Fibroblast of skin of right biceps (primary cell): ENCODE measurements at places on chromosomes 2 and 18.

GRCh38 chr2:164910101-164910899 lies 45.0 kb downstream of the SLC38A11 start:
- peak; percentile 31 for DNase-seq

- DNase-seq, result no peak
Measured at GRCh38 chr2:198905881-198906612, 551.7 kb downstream of the SATB2 start.

DNA sequence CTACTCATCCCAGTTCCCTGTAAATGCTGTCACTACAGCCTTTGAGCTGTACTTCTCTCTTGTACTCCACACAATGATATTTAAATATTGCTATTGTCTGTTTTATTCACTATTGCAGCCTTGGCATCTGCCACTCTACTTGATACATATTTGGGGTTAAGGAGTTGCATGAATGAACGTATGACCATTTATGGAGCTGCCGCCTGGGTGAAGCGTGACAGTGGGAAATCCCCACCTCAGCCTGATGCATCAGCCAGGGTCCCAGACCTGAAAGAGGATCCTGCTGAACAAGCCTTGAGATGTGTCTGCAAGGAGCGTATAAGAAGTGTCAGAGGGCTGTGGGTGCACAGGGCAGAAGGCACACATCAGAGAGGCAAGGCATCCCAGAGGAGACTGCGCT lies 39.1 kb downstream of the MRPL35 start:
- DNase-seq, result no peak

GRCh38 chr18:70037431-70038061 lies 89.9 kb upstream of the CD226 start:
- DNase-seq, result no peak

DNA sequence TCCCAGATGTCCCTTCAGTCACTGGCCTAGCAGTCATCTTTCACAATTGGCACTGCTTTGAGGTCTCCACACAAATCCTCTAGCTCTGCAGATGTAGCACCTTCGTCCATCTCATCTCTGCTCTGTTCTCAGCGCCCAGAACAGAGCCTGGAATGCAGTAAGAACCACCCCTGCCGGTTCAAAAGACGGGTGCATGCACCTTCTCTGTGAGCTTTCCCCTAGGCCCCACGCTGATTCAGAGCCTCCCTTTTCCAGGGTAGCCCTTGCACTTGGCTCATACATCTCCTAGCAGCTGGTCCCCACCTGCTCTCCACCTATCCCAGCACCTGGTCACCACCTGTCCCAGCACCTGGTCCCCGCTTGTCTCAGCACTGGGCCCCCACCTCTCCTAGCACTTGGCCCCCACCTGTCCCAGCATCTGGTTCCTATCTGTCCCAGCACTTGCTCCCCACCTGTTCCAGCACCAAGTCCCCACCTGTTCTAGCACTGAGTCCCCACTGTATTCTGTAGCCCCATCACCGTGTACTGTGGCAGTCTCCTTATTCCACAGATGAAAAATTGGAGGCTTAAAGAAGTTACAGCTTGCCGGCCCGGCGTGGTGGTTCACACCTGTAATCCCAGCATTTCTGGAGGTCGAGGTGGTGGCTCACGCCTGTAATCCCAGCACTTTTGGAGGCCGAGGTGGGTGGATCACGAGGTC lies 4.7 kb upstream of the KCNF1 start:
- no peak for DNase-seq

GRCh38 chr2:216328347-216328746 lies 43.9 kb downstream of the MARCHF4 start:
- no peak for DNase-seq

- no peak for DNase-seq
Measured at GRCh38 chr2:101829429-101829828, 131.9 kb downstream of the MAP4K4 start.

GRCh38 chr2:203687165-203687564 lies 19.3 kb upstream of the CD28 start:
- DNase-seq, result no peak

- peak; percentile 96 for DNase-seq
Measured at GRCh38 chr2:190858817-190859216, 21.8 kb upstream of the GLS start.

GRCh38 chr2:62339413-62339812 lies 143.5 kb downstream of the B3GNT2 start:
- no peak for DNase-seq

- no peak for DNase-seq
Measured at GRCh38 chr2:84894131-84894586, 11.3 kb upstream of the TMSB10 start.

GRCh38 chr2:226423498-226423960 lies 376.1 kb downstream of the IRS1 start:
- peak; percentile 56 for DNase-seq

DNA sequence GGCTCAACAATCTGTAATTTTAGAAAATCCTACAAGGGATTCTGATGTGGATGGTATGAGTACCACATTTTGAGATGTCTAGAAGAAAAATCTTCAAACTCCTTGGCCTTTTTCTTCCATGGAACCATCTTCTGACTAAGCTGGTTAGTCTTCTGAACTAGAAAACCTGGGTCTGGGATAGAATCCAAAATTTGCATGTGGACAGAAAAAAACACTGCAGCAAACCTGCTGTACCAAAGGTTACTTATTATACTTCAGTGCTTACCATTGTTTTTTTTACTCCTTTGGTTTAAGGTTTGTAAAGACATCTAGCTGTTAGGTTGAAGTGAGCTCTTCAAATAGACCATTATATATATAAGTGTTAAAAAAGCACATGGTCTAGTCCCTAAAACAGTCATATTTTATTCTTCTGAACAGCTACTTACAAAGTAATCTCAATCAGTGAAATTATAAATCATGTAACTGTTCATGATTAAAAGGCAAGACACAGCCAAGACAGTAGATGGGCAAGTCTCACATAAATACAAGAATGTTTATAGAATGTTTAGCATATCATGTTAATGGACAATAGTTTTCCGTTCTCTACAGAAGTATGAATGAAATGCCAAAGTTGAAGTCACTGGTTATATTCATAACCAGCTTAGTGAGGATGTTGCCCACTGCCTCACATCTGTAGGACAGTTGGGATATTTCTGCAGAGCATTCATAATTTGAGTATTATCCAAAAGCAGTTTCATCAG lies 85.5 kb downstream of the ORC4 start:
- DNase-seq, result no peak

DNA sequence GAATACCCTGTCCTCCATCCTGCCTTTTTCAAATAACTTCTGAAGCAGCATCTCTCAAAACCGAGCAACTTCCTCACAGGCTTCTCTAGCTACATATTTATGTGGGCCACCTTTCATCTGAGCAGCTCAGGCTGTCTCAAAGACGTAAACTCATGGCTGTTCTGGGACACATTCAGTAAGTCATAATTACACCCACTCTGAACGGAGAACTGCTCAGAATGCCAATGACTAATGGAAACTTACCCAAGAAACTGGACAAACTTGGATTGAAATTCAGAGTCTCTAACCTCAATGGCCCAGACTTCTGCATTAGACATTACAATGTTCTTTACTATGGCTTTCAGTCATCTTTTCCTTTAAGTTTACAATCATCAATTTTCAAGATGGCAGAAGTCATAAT lies 145.2 kb downstream of the RAD51AP2 start:
- peak; percentile 82 for DNase-seq

- DNase-seq, result no peak
Measured at GRCh38 chr2:190261851-190262250, 57.8 kb downstream of the HIBCH start.

GRCh38 chr18:61965311-61965710 lies 72.5 kb upstream of the RNF152 start:
- peak; percentile 20 for DNase-seq

DNA sequence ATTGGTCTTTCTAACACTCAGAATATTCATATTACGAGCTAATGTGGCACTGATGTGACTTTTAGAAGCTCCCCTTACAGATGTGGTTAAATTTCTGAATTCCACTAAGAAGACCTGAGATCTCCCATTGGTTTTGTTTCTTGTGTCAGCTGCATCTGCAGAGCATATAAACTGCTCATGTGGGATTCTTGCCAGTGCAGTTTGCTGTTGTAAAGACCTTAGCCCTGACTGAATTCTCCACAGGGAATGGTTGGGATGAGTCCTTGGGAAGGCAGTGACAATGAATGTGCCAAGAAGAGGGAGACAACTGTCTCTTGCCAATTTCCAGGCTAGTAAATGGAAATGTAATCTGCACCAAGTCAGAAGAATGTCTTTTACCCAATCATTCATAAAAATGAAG lies 94.1 kb downstream of the PTPRM start:
- DNase-seq, result no peak

DNA sequence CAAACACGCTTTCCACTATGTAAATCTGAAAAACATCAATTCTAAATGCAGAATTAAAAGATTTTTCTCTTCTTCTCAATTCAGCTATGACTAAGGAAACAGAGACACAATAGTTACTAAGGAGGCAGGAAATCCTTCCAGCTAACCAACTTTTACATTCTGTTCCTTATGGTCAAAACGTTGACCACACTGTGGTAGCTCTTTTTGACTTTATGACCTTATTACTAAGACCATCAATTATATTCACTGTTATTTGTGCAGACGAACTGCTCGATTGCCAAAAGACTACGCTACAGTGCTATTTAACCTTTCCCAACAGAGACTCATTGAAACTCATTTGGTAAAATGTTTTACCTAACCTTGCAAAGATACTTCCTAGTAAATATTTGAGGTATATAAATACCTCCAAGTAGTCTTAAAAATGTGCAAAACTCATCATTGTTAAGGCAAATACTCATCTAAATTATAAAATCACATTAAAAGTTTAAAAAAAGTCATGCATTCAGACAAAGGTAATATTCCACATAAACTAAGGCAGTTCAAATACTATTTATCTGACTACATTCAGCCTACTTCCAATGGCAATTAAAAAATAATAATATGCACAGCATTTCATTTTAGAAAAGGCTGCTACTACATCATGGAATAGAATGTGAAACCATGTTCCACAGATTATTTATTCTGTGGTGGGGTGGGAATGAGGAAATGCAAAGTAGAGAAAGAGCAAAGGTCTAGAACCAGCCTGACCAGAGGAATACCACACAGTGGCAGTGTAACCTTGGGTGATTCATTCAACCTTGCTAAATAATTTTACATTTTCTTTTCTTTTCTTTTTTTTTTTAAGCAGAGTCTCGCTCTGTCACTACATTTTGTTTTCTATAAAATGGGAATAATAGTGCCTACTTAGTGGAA lies 139.9 kb downstream of the THADA start:
- DNase-seq, result no peak

- DNase-seq, result peak; percentile 42
Measured at GRCh38 chr2:240021488-240022104, 3.5 kb downstream of the NDUFA10 start.

- no peak for DNase-seq
Measured at GRCh38 chr2:197010200-197011020, 83.9 kb upstream of the PGAP1 start.

DNA sequence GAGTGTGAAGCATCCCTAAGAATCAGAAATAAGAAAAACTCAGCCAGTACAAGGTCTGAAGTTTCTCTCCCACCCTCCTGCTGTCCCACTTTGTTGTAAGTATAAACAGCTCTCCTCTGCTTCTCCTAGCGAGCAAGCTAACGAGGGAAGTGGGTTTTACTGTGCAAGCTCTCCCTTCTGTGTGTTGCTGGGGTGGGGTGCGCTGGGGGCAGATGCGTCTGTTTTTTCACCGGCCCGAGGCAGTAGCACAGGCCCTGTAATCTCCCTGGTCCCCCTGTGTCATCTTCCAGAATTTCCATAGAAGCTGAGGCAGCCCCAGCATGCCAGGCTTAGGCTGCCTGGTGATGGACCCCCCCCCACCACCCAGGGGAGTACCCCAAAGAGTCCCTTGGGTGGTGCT lies 9.4 kb upstream of the CXCR4 start:
- no peak for DNase-seq

DNA sequence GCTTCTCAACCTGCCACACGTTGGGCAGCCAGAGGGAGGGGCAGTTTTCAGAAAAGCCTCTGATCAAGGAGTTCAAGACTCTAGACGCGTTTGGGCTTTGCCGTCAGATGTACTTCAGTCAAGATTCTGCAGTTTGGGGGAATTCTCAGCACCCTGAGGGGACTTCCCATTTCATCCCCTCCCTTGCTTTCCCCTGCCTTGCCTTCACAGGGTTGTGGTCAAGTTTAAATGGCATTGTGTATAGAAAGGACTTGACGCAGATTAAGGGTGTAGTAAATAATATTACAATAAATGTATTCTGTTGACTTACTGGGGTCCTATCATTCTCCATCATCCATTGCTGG lies 198.3 kb upstream of the NABP1 start:
- DNase-seq, result no peak

GRCh38 chr18:24657444-24657842 lies 197.0 kb downstream of the HRH4 start:
- no peak for DNase-seq

GRCh38 chr2:210363261-210363660 lies 48.3 kb upstream of the MYL1 start:
- no peak for DNase-seq

- DNase-seq, result peak; percentile 86
Measured at GRCh38 chr2:196927376-196928225, 1.1 kb upstream of the PGAP1 start.

GRCh38 chr2:194709840-194710239 lies 947.2 kb upstream of the SLC39A10 start:
- no peak for DNase-seq

DNA sequence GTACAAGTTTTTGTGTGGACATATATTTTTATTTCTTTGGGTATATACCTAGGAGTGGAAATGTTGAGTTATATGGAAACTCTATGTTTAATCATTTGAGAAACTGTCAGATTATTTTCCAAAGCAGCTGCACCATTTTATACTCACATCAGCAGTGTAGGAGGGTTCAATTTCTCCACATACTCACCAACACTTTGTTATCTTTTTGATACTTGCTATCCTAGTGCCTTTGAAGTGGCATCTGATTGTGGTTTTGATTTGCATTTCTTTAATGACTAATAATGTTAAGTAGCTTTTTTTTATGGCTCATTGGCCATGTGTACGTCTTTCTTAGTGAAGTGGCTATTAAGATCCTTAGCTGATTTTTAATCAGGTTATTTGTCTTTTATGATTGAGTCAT lies 64.7 kb upstream of the SLC8A1 start:
- DNase-seq, result no peak

DNA sequence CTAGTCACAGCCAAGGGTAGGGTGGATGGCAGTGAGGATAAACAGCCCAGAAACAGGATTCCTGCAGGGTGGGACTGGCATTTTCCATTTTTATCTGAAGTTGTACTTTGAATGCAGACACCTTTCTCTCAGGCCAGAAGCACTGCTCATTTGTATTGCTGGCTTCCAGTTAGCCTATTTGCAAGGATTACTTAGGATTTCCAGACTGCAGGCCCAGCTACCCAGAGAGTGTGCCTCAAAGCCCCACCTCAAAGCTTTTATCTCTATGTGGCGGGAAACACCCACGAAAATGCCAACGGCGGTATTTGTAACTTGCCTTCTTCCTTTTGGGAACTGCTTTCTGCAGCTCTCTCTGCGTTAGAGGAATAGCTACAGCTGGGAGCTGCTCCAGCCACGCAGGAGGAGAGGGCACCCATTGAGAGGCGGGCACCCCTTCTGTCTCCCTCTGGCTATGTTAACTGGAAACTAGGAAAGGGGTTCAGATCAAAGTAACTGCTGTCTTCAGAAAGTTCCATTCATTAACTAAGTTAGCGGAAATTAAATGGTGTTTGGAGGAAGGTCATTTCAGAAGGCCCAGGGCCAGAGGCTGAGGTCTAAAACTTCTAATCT lies 144.9 kb downstream of the TGIF1 start:
- DNase-seq, result no peak
